Breast epithelium (tissue), 4 donors: ENCODE measurements at places on chromosomes 6 and 20. TPM values are rescaled to one million over a fixed set of nuclear protein-coding genes. Genes with fewer than 3 reads are reported as not detected.

ULBP2 gene
- 1.3 TPM for total RNA-seq

GRM4 gene
- total RNA-seq: not detected

ECT2L gene
- 0.16 TPM for total RNA-seq

LCA5 gene
- 8.0 TPM for total RNA-seq

NKX2-4 gene
- not detected for total RNA-seq

CST4 gene
- total RNA-seq: not detected

ULBP1 gene
- under 0.01 TPM for total RNA-seq

PAX1 gene
- total RNA-seq: not detected

RIPOR3 gene
- 26.9 TPM for total RNA-seq

DNA sequence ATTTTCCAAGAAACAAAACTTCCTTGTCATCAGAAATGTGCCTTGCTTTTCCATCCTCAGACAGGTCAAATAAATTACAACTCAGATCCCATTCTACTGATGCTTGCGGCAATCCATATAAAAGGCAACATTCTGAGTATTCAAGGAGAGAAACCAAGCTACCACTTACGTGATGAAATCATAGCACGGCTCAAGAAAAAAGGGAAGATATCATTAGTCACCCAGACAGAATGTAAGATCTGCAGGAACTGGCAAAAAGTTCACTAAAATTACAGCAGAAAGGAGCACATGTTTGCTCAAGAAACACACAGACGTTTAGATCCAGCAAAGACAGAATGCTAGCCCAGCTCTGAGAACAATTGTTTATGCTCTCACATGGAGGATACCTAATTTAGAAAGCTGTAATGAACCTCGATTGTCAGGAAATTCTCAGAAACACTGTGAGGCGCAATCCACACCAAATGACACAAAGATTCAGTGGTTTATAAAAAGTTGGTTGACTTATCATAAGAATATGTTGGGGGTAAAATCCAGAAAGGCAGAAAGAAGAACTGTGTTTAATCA is 304.2 kb downstream of the ADGRG6 start:
- no peak for DNase-seq

GRCh38 chr20:9392892-9393857 is 121.2 kb upstream of the LAMP5 start:
- DNase-seq: no peak

DNA sequence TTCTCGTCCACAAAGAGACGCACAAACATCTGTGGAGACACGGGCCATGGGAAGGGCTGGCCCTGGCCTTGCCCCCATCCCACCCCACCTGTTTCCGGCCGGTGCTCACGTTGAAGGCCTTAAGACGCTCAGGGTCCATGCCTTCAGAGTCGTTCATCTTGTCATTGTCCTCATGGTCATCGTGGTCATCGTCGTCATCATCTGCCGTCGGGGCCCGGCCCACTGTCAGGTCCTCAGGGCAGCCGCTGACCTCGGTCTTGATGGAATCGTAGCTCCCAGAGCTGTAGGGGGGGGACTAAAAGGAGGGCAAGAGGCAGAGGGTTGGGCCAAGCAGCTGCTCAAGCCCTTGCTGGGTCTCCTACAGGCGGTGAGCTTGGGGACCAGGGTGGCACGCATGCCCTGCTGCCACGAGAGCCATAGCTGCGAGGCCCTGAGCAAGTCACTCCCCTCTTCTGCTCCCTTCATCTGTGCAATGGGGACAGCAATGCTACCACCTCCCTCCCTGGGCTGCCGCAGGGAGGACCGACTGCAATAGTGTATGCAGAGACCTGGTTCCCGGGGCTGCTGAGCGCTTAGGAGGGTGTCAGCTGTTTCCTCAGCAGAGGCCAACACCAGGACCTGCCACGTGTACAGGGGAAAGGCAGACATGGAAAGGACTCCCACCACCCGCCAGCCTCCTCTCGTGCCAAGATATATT is 95.5 kb downstream of the ASXL1 start:
- no peak for DNase-seq

DNA sequence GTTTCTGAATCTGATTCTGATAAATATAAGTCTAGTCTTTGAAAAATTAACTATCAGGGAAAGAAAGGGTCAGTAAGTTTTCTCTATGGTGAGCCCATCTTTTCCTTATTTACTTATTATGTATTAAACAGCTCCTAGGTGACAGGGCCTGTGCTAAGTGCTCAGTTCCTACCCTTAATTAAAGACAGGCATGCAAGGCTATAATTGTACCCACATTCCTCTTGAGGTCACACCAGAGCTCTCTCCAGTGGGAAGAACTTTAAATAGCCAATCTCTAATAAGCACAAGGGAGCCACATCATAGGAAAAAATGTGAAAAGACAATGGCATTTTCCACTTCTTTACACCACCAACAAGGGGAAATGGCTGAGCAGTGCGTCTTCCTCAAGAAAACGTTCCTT is 421.8 kb upstream of the SLC35B3 start:
- no peak for DNase-seq

DNA sequence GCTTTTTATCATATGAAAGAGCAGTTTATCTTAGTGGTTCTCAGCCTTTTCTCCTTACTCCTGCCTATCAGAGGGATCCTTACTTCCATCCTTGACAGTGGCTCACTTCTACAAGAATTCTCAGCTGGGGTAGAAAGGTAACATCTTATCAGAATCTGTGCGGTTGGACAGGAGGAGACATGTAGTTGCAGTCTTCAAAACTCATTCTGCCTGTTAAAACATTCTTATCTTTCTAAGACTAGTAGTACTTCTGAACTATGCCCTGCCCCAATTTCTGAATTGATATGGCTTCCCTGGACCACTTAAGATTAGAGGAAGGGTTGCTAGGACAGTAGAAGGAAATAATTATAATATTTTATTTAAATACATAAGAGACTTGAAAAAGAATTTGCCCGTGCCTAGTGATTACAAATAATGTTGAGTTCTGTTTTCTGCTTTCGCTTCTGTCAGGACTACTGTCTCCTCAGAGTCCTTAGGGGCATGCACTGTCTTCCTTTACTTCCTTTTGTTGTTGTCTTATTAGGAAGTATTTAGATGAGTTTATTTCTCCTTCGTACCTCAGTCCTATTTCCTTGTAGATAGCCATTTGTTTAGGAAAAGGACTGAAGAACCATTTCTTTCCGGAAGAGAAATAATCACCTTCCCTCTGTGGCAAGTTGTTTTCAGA is 24.9 kb downstream of the BLTP3A start:
- no peak for DNase-seq

DNA sequence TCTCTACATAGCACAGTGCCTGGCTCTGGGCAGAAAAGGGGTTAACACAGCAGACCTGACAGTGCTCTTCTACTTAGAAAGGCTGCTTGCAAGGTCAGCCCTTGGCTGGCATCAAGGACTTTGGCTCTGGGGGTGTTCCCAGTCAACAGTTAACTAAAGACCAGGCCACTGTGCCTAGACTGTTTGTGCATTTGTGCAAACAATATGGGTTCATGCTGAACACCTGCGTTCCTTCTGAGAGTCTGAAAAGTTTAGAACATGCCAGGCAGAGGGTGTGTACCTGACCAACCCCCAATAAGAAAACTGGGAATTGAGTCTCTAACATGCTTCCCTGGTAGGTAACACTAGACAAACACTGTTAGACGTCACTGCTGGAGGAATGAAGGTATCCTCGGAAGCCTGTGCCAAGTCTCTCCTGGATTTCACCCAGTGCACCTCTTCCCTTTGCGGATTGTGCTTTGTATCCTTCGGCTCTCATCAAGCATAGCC is 110.7 kb downstream of the PDE10A start:
- no peak for DNase-seq

GRCh38 chr20:1881240-1881835 is 13.9 kb upstream of the SIRPA start:
- peak; percentile 58 for DNase-seq

DNA sequence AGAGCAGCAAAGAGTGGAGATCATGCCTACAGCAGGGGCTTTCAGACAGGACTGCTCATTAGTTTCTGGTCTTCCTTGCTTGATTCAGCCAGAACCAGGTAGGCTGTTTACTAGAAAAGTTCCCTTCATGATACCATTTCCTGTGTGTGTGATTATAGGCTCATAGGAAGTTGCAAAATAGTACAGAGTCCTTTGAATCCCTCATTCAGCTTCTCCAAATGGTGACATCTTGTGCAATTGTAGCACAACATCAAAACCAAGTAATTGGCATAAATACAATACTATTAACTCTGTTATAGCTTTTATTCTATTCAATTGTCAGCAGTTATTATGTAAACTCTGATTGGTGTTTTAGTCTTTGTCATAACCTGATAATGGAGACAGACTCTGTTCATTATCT is 347.3 kb upstream of the CDH4 start:
- no peak for DNase-seq

- no peak for DNase-seq
Measured at GRCh38 chr20:52168116-52168515, 23.5 kb downstream of the ZFP64 start.

DNA sequence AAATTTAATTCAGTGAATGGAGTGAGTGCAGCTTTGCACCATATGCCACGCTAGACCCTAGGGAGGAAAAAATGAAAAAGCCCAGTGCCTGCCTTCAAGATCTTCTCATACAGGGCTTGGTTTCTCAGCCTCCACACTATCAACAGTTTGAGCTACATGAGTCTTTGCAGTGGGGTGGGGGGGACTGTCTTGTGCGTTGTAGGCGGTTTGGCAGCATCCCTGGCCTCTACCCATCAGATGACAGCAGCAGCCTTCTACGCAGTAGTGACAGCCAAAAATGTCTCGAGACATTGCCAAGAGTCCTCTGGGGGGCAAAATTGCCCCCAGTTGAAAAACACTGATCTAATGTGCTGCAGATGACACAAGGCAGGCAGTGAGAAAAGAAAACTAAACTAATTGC is 6.2 kb downstream of the CDH22 start:
- DNase-seq: no peak

- DNase-seq: no peak
Measured at GRCh38 chr6:55669028-55669427, 90.0 kb upstream of the HMGCLL1 start.

- no peak for DNase-seq
Measured at GRCh38 chr6:11307226-11307625, 74.8 kb upstream of the NEDD9 start.

DNA sequence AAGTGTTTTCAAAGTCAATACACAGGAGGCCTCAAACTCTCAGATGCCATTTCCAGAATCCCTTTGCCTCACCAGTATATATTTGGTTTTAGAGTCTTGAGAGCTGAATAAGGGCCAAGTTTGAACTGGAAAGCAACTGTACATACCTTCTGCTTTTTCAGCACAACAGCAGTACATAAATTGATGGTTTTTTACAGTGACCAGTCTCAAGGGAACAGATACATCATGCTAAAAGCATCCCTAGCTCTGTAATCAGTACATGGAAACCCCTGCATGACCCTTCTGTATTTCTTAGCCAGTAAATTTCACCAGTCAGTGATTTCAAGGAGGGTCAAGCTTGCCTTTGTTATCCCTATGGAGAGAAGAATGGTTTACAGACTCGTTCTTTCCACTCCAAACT is 40.6 kb upstream of the ECHDC1 start:
- no peak for DNase-seq

DNA sequence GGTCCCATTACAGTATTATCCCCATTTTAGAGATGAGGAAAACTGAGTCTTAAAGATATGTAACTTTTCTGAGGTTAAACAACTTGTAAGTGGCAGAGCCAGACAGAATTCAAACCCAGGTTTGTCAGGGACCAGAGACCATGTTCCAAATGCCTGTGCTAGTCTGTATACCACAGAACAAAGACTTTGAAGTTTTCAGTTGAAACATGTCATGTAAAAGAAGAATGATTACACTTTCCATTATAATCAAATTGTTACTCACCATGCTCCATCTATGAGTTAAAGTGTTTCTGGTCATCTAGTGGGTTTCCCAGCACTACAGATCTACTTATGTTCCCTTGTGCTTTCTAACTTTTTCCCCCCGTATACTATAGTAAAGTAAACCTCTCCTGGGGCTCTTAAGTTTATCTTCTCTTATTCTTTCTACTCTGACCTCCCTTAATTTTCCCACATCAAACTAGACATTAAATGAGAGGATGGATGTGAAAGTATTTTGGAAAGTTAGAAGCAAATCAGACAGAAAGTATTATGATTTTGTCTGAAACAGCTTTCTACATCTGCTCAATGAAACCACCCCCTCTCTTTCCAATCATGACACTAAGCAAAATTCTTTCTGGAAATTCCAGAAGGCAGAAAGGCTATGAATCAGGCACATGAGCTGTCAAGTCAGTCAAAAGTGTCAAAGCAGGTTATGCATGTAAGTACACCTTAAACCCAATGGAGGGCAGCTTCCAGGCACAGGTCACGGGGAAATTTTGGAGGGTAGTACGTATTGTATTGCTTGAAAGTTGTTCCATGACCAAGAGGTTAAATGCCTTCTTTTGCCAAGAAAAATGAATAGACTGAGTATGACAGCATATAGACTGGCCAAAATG is 132.7 kb upstream of the MAP3K7 start:
- no peak for DNase-seq

GRCh38 chr6:116405652-116406356 is 35.1 kb downstream of the DSE start:
- DNase-seq: no peak

- DNase-seq: no peak
Measured at GRCh38 chr6:145275787-145276186, 459.5 kb downstream of the EPM2A start.

GRCh38 chr6:4078691-4079471 is at the start of gene FAM217A:
Gene FAM217A (minus strand): TSS chr6:4079137. CDS start chr6:4077414, 1,723 bp downstream.
- DNase-seq: no peak

- no peak for DNase-seq
Measured at GRCh38 chr6:129006724-129007514, 124.0 kb downstream of the LAMA2 start.

GRCh38 chr20:53319716-53320115 is 273.9 kb downstream of the ZNF217 start:
- DNase-seq: no peak

- DNase-seq: no peak
Measured at GRCh38 chr6:109515781-109516409, 32.9 kb upstream of the ZBTB24 start.
